OCI-LY7 (cell line): ENCODE measurements at places on chromosomes 1 and 21. TPM values are rescaled to one million over a fixed set of nuclear protein-coding genes. Genes with fewer than 3 reads are reported as not detected.
A peak's percentile ranks its signal among the peaks of the same experiment; 100 is the strongest.

SLC30A2 gene
- not detected in 2 replicates for total RNA-seq

LRRC53 gene
- not detected in 2 replicates for total RNA-seq

DISP1 gene
- 0.48 and 0.89 TPM in 2 replicates for total RNA-seq

- no peak for DNase-seq
These were observed 173.4 kb upstream of the HMCN1 start for GRCh38 chr1:185560760-185561159.

- DNase-seq: no peak
These were observed 9.8 kb downstream of the BARHL2 start for GRCh38 chr1:90707363-90707710.

DNA sequence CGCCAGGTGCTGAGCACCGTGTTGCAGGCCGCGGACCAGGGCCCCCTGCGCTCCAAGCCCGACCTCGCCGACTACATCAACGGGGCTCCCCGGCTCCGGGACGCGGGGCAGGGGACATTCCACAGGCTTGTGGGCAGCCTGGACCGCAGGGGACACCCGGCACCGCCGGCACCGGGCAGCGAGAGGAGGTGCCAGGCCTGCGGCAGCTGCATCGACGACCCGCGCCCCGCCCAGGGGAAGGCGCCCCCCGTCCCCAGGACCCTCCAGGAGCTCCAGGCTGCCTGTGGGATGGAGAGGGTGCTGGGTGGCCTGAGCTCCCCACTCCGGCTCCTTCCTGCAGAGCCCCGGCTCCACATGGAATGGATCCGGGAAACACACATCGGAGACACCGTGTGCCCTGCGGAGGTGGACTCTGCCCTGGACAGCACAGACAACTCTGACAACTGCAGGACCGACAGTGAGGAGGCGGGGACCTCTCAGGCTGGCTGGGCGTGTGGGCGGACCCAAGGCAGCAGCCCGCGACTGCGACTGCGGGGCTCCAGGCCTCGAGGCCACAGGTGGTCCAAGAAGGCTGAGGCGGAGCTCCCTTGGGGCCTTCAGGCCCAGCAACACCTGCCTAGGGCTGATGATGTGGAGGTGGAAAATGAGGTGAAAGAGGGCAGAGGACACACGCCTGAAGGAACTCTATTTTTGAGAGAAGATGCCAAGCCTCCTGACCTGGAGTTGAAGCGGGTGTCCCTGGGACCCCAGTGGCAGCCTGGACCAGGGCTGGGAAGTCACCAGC is 22.8 kb downstream of the KIAA1614 start:
- peak; percentile 86 for DNase-seq

GRCh38 chr1:92797961-92798360 is 13.1 kb upstream of the EVI5 start:
- DNase-seq: no peak

DNA sequence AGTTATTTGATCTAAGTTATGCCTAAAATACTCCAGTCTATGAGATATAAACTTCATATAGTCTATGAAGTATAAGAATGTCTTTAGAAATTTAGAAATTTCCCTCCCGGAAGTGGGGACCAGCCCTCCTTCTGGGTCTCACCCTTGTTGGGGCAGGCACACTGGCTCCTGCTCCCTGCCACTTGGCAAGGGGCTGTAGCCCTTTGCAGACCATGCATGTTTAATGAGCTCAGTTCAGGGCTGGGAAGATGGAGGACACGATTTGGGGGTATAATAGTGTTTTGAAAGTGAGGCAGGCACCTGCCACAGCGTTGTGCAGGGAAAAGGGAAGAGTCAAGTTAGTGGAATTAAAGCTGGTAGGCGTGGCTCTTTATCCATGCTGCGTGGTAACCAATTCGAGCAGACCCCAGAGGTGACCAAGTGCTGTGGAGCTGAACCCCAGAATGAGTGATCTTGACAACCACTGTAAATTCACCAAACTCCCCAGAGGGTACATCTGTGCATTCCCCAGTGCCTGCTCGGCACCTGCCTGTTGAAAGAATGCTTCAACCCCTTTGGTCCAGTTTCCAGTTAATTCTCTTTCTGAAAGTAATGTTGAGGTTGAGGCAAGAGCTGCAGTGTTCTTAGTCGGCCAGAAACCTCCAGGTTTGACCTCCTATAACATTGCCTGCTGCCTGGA is 79.6 kb downstream of the DOP1B start:
- peak; percentile 56 for DNase-seq

- DNase-seq: no peak
These were observed 60.2 kb downstream of the GLUL start for GRCh38 chr1:182331387-182331786.
